Heart left ventricle (tissue), 16 donors: ENCODE measurements at places on chromosomes 6 and 20. TPM values are rescaled to one million over a fixed set of nuclear protein-coding genes. Genes with fewer than 3 reads are reported as not detected.

DNA sequence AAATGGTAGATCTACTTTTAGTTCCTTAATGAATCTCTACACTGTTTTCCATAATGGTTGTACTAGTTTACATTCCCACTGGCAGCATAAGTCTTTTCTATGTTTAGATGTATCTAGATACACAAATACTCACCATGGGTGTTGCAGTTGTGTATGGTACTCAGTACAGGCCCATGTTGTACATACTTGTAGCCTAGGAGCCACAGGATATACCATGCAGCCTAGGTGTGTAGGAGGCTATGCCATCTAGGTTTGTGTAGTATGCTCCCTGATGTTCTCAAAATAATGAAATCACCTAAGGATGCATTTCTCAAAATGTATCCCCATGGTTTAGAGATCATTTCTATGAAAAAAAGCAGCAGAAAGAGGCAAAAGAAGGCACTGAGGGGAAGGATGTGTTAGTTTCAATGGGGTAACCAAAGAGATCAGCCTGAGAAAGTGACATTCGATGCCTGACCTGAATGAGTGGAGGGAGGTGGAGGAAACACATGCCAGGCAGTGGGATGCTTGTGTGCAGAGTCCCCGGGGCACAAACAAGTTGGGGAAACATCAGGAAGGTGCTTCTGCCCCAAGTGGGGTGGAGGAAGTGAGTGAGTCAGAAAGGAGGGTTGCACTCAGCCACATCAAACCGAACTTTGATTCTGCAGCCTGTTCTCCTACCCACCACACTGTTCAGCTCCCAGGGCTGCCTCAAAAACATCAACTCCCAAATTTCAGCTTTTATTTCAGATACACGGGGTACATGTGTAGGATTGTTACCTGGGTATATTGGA, 191.2 kb downstream of the ZNF217 start:
- DNase-seq: no peak

GRCh38 chr6:152093711-152094110, 286.2 kb downstream of the ESR1 start:
- DNase-seq: no peak

DNA sequence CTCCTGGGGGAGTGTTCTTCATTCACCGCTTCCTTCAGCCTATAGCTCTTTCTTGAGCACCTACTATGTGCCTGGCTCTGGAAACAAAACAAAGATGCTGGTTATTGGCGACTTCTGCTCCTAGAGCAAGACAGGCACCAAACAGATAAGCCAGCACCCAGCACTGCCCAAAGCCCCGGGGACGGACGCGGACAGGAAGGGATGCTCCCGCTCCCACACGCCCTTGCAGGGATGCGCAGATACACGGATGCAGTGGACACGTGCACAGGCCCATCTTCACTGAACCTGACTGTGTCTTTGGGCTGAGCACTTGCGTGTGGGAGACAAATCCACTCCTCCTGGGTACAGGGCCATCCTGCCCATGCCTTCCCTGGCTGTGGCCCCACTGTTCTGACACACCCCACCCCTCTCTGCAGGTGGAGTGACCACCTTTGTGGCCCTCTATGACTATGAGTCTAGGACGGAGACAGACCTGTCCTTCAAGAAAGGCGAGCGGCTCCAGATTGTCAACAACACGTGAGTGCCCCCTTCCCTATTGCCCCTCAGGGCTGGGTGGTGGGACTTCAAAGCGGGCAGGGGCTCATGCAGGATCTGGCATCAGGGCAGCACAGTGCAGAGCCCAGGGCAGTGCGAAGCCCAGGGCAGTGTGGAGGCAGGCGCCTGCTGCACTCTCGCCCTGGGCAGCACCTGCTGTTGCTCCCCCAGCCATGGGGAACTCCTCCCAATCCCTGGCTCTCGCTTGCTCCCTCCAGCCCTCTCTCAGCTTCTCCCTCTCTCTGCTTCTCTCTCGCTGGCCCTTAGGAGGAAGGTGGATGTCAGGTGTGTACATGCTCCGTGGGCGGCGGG, 39.9 kb downstream of the SRC start:
- DNase-seq: no peak

DNA sequence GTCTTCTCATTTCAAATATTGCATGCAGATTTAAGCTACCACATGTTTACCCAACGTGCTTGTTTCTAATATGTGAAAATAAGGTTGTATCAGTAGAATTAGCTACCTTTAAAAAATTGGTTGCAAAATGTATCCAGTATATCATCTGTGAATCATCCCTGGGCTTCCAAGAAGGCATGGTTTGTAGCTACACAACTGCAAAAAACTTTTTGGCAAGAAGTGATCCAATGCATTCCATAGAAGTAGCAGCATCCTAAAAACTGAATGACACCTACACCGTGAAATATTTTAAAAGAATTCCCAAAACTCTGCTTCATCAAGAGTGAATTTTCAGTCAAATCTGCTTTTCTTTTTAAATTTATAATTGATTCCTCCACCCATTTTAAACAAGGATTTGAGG, 89.1 kb downstream of the AIG1 start:
- DNase-seq: no peak

GRCh38 chr20:13717631-13718044, 67.1 kb downstream of the ESF1 start:
- no peak for DNase-seq

- DNase-seq: peak; percentile 96
Measured at GRCh38 chr20:34558320-34559218, at the start of gene MAP1LC3A. TSS of gene MAP1LC3A (plus strand) at chr20:34558718. CDS start at chr20:34558869, 151 bp downstream.

DNA sequence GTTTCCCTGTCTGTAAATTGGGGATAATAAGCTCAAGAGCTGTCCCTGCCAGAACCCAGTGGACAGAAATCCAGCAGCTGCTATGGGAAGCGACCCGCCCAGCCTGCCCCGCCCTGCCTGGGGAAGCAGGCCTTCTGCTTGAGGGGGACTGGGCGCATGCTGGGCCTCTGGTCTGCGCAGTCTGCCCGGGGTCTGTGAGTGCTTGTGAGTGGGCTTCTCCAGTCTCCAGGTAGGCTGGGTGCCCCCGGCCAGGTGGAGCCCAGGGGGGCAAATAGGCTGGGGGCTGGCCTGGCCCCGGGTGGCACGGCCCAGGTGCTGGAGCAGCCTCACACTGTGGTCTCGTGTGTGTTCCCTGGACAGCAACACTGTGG, 648 bp upstream of the RBBP8NL start:
- DNase-seq: no peak

GRCh38 chr6:116446399-116446798, 14.8 kb upstream of the CALHM6 start:
- no peak for DNase-seq

- DNase-seq: no peak
Measured at GRCh38 chr6:165236326-165236725, 73.1 kb downstream of the C6orf118 start.

DNA sequence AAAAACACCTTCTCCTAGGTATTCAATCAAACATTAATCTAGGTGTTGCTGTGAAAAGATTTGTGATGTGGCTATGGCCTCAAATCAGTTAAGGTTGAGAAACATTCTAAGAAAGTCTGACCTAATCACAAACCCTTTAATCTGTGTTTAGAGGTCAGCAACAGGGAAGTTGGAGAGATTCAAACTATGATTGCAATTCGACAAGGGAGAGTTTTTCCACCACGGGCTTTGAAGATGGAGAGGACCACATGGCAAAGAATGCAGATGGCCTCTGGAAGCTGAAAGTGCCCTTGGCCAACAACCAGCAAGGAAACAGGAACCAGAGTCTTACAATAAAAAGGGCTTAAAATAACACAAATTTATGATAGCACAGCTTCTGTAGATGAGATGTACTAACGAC, 29.6 kb upstream of the LGSN start:
- DNase-seq: no peak

DNA sequence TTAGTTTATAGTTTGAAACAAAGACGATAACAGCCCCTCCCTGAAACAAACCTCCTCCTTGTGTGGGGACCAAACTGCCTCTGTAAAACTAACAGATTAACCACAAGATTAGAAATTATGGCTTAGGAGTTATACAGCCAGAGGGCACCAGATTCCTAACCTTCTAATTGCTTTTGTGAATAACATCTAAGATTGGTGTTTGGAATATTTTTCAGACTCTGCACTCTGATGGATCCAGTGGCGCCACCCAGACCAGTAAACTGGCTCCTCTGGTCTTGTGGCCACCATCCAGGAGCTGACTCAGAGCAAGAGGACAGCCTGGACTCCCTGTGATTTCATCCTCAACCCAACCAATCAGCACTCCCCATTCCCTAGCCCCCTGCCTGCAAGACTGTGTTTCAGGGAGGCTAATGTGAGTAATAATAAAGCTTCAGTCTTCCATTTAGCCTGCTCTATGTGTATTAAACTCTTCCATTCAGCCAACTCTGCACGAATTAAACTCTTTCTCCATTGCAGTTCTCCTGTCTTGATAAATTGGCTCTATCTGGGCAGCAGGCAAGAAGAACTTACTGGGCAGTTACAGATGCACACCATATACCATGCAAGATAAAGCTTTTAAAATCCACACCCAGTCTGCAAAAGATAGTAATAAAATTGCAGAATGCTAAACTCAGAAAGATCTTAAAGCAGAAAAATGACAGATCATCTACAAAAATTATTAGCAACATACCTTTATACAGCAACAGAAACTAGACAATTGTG, 58.5 kb upstream of the SLC22A16 start:
- DNase-seq: no peak

GRCh38 chr6:101393251-101393828, at the start of gene GRIK2:
TSS of gene GRIK2 (plus strand) at chr6:101393708.
- peak; percentile 36 for DNase-seq

GRCh38 chr20:7935027-7935551, 5.2 kb downstream of the HAO1 start:
- no peak for DNase-seq

DNA sequence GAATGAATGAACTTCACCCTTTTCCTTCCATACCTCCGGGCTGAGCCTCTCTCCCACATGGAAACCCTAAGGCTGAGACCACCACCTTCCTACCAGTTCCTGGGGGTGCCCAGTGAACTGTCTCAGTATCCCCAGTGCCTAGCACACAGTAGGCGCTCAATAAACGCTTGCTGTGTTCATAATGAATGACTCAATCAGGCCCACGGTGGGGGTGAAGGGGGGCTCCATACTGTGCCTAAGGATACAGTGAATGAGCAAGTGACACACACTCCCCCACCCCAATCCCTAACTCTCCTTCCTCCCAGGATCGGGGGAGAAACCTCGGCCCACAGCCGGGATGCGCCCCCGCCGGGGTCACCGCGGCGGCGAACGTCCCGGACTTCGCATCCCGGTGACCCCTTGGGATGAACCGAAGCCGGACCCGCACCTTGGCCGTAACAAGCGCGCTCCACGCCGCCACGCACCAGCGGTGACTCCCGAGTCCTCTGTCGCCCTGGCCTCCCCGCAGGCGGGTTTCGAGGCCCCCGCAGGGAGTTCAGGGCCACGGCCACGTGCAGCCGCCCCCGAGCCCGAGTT, 592 bp downstream of the KCNG1 start:
- no peak for DNase-seq

- DNase-seq: no peak
Measured at GRCh38 chr20:47610945-47611250, 109.2 kb downstream of the NCOA3 start.

GRCh38 chr6:122692807-122693580, 82.8 kb downstream of the PKIB start:
- no peak for DNase-seq

- DNase-seq: no peak
Measured at GRCh38 chr6:41757931-41758640, 10.9 kb upstream of the PGC start.

GRCh38 chr6:11806561-11807317, 28.1 kb upstream of the ADTRP start:
- DNase-seq: no peak

- no peak for DNase-seq
Measured at GRCh38 chr6:53210811-53211210, 62.2 kb upstream of the GCM1 start.

DNA sequence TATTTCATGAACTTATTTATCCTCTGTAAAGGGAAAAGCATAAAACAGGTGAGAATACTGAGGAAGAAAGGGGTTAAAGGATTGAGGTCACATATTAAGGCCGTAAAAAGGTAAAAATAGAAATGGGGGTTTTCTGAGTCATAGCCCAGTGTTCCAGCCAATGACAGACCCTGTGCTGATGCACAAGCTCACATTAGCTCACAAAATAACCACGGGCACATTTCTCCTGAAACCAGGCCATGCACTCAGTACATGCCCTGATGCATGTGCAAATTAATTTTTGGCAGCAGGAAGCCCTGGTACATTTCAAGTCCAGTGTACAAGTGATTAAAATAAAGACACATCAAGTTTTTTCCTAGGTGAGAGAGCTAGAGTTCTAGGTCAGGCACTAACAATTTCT, 194.4 kb downstream of the TMEM200A start:
- no peak for DNase-seq

GRCh38 chr6:75693534-75693933, 55.5 kb upstream of the MYO6 start:
- DNase-seq: no peak

DNA sequence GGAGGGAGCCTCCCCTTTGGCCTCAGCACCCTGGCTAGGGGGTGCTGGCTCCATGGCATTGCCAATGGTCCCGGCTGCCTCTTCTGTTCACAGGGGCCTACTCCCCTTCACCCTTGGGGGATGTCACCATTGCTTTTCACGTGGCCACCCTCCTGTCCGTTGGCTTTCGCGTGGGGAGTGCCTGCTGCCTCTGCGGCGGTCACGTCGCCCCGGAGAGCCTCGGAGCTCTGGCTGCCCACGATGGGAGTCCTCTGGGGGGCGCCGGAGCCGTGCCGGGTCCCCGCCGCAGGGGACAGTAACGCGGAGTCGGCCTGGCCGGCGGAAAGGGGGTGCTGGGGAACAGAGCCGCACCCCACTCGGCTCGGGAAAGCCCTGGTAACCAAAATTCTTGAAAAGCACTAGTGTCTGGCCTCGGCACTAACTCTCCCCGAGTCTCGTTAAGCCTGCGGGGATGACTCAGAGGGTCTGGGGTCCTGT, 661 bp upstream of the HEBP2 start:
- DNase-seq: peak; percentile 55

DNA sequence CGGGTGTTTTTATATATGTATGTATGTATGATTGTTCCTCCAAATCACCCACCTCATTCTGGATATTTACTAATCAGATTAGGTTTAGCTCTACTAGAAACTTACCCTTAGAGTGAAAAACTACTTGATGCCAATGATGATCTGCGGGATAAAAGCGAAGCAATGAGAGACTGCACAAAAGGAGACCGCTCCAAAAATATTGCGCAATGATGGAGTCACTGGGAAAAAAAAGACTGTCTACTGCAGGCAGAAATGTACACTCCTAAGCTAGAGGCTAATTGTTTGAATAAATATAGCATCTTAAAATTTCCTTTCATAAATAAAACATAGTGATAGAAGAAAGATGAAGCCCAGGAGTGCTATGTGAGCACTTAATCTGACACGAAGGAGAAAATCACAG, 7.3 kb downstream of the RAB32 start:
- DNase-seq: no peak

- DNase-seq: peak; percentile 73
Measured at GRCh38 chr20:37880726-37881591, 22.0 kb upstream of the VSTM2L start.

- peak; percentile 71 for DNase-seq
Measured at GRCh38 chr20:20410678-20411077, 42.8 kb downstream of the INSM1 start.

- DNase-seq: no peak
Measured at GRCh38 chr6:40330301-40330721, 256.9 kb downstream of the LRFN2 start.

Gene ARMH2
- total RNA-seq: not detected

Gene RPP40
- 5.9 TPM for total RNA-seq

Gene PXDC1
- 22.5 TPM for total RNA-seq

Gene RPN2
- 108 TPM for total RNA-seq

Gene CALHM4
- total RNA-seq: not detected

Gene COL20A1
- total RNA-seq: not detected

Gene TMEM217
- total RNA-seq: 0.93 TPM

Gene CGA
- total RNA-seq: not detected

Gene TNF
- 7.6 TPM for total RNA-seq

Gene GABRR1
- total RNA-seq: not detected

Gene PTCHD4
- 1.9 TPM for total RNA-seq

Gene PRR18
- not detected for total RNA-seq
